ENCODE measurements at places on chromosomes 13 and 19.

DNA sequence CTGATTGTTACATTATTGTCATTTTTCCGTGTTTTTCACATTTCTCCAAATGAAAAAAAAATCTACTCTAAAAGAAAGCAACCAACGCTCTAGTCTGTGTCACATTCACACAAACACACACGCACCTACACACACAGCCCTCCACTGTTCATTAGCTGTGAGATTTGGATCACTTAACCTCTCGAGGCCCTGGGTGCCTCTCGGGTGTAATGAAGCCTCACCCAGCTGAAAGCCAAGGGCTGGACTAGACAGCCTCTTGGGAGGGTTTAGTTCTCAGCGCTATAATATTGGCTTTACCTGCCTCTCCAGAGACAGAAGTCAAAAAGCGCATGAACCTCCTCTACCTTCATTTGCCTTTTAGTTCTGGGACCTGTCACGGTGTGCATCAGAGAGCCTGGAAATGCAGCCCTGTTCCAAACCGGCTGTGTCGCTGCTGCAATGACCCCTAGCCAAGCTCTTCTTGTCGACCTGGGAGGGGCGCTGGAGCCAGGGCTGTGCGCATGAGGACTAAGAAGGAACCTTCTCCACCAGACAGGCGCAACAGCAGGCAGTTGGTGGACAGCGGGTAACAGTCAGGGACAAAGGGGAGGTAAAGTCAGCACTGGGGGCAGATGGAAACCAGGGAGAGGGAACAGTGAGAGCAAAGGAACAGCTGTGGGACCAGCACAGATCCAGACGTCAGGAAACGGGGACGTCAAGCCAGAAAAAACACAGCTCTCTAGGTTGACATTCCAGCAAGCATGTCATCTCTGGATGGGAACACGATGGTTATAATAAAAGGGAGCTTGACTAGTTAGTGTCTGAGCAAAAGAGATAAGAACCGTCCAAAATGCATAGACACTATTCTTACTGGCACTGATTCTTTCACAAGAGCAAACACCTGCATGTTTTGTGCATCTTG, 375.9 kb downstream of the EFNB2 start:
- no peak for DNase-seq

DNA sequence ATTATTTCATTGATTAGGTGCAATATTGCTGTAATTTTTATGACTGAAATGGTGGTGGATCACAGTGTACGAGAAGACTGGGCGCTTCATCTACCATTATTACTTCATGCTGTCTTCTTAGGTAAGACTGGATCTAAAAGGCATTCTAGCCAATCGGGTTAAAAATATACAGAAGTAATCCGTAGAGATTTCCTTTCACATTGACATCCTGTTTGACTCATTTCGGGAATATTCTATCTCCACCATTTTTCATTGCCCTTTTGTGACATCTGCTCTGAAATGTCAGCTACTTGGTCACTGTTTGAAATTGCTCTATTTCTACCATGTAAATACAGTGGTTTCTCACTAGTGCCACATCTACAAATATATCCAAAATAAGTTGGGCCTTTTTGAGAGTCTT, 90.2 kb downstream of the ZAR1L start:
- no peak for DNase-seq

- no peak for DNase-seq
Measured at GRCh38 chr13:34217343-34218025, 399.5 kb downstream of the RFC3 start.

GRCh38 chr19:51470966-51471365, 7.4 kb upstream of the CEACAM18 start:
- no peak for DNase-seq

- DNase-seq: no peak
Measured at GRCh38 chr13:75359266-75359665, 122.7 kb downstream of the TBC1D4 start.

DNA sequence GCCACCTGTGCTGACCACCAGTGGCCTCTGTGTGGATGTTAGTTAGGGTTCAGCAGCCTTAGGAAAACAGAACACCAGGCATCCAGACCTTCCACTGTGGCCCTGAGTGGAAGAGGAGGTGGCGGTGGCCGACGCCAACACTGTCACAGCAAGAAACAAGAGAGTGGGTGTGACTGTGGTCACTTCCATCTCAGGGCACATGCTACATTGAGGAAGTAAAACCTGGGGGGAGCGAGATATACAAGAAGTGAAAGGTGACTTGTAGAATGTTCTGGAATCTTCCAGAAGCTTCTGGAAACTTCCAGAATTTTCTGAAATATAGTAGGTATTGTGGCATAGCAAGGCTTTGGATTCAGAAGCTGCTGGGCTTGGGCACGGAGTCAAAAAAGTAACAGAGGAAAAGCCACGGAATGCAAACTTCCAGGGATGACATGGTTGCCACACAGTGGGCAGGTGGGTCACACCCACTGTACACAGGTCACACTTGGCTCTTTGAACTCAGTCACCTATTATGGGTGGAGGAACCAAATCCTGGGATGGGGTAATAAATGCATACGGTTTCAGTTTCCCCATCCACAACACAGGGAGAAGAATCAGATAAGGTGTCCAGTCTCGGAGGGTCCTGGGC, 24.3 kb downstream of the GNG7 start:
- no peak for DNase-seq

DNA sequence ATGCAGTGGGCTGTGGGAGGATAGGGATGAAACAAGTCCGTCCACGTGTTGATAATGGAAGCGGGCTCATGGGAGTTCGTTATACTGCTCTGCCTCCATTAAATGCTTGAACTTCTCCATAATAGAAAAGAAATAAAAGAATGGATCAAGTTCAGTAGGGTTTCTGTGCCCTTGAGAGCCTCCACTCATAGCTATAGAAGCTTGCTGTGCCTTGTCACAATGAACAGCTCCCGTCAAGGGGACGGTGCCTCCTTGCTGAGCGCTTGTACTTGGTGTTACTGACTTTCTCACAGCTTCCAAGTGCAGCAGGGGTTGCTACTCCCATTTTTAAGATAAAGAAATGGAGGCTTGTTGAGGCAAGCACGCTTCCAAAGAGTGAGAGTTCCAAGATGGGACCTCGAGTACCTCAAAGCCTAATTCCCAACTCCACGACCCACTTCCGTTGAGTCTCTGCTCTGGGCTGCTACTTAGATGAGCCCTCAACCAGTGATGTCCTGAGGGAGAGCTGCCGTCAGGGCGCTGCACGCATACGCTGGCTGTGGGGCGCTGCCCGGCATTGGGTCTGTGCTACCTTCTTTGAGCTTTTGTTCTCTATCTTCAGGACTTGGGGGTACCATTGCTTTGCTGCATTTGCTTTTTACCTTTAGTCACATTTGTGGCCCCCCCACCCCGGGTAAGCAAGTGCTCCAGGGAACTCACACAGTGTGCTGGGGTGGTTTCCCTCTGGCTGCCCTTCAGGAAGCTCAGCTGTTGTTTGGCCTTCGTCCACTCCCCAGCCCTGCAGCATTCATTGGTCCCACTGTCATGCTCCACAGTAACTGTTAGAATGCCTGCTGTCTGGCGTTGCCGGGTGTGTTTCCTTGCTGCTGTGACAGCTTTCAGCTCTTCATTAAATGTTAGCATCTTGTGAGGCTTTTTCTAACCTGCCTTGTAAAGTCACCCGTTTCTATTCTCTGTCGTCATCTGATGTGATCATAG, 9.5 kb downstream of the SNRNP70 start:
- no peak for DNase-seq

- DNase-seq: no peak
Measured at GRCh38 chr19:54612428-54612827, 17.9 kb upstream of the LILRB1 start.

- DNase-seq: no peak
Measured at GRCh38 chr13:73228546-73228945, 169.7 kb downstream of the KLF5 start.

DNA sequence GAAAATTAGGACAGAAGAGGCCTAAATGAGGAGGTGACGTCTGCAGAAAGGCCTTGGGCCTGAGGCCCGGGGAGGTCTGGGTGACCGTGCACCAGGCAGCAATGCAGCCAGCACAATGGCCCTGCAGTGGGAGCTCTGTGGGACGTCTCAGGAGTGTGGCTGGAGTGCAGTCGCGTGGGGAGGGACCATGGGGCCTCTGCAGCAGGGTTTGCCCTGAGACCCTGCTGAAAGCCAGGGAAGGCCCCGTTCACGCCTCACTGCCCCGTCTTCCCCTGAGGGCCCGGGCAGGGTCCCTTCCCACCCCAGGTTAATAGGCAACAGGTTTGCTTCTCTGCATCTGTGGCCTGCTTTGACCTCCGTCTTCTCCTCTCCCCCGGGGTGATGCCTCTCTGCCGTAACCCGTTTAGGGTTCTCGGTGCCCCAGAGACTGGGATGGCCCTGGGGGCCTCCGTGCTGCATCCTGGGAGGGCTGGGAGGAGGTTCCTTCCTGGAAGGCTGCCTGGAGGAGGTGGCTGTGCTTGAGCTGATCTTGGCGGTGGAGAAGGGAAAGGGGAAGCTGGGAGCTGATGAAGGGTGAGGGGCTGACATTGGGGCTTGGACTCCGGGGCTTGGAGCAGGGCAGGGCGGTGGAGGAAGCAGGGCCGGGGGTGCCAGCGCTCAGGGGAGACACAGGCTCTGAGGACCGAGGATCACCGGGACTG, 9.7 kb downstream of the PALM start:
- DNase-seq: no peak

GRCh38 chr19:17489392-17490030, 19.2 kb downstream of the SLC27A1 start:
- DNase-seq: no peak

DNA sequence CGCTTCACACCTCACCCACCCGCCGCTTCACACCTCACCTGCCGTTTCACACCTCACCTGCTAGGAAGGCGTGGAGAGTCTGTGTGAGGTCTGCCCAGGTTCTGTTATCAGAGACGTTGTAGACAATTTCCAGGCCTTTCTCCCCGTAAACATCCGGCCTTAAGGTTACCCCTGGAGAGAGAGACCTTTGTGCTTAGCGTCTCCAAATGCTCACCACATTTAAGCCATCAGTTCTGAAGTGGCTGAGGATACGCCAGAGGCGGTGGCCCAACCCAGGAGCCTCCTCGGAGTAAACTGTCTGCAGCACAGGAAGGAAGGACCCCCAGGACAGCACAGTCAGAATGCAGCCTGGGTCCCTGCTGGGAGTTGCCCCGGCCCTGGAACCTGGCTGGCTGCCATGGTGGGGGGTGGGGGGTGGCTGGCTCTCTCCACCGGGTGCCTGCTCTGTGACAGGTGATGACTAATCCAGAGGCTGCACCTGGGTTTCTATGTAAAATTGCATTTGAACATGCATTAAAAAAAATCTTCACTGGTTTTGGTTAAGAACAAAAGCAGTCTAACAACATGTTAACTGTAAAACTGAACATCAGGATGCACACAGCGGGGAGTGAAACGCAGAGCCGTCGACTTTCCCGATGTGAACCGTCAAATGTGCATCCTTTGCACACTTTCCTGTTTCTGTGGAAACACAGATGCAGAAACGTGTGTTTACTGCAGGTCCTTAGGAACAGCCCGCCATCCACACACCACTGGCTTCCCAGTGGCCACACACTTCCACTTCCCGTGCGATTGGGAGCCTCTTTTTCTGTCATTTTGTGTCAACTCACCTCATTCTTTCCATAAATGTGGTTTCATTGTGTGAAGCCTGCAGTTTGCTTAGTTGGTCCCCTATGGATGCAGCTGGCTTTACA, 4.5 kb downstream of the ATP4B start:
- no peak for DNase-seq

DNA sequence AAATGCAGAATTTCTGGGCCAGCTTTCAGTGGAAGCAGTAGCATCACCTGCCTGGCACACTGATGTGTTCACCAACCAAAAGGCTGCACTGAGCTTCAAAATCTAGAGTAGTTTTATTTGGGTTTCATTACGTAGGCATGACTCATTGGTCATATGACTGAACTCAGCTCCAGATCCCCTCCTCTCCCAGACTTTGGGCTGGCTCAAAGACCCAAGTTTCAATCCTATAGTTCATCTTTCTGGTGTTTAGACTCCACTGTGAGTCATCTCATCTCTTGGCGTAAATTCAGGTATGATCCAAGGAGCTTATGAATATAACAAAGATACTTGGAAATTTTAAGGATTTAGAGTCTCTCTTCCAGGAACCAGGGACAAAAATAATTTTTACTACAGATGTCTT, 17.7 kb downstream of the ZMYM5 start:
- DNase-seq: no peak

GRCh38 chr13:104525467-104525866, 1459.2 kb upstream of the SLC10A2 start:
- no peak for DNase-seq

DNA sequence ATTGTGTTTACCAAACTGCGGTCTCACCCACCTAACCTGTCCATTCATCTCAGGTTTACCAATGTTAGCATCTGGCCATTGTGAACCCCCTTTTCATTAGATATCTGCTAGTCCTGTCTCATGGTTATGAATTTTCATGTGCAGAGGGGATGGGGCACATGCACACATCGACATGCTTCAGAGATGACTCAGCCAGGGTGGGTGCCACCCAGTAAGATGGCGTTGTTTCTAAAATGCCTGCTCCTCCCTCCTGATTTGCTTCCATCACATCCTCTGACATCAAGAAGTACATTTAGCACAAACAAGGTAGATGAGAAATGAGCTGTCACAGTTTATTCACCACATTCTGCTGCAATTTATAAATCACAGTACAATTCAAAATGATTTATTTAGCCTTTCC, 51.3 kb downstream of the GPALPP1 start:
- no peak for DNase-seq

- DNase-seq: no peak
Measured at GRCh38 chr19:13097463-13098258, 5.0 kb downstream of the LYL1 start.

- no peak for DNase-seq
Measured at GRCh38 chr13:56563663-56564062, 577.1 kb upstream of the PRR20A start.

DNA sequence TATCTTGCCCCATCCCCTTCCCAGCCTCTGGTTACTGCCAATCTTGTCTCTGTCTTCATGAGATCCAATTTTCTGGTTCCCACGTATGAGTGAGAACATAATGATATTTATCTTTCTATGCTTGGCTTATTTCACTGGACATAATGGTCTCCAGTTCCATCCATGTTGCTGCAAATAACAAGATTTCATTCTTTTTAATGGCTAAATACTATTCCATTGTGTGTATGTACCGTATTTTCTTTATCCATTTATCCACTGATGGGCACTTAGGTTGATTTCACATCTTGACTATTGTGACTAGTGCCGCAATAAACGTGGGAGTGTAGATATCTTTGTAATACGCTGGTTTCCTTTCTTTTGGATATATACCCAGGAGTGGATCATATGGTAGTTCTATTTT, 43.0 kb downstream of the CHST8 start:
- DNase-seq: no peak

DNA sequence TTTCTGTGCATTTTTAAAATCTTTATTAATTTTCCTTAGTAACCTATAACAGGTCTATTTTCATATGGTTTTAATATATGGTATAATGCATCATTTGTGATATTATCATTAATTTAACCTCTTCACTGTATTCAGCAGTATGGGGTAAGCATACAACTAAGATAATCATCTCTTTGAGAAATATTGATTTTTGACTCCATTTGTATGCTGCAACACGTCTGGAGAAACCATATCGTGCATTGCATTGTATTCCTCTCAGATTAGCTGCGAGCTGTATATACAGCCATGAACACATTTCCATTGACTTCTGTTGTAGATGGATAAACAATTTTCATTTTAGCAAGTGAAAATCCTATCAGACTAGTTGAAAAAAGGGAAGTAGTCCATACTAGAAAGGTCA, 2275.8 kb upstream of the PCDH20 start:
- DNase-seq: no peak

All from NK-92 treated with Interleukin-12 subunit alpha and Interleukin-12 subunit beta, amount 100 ng/mL, for 24 hours (cell line).